ENCODE measurements at places on chromosomes 2 and 18. TPM values are rescaled to one million over a fixed set of nuclear protein-coding genes. Genes with fewer than 3 reads are reported as not detected.

The CPSF3 gene
- 52.5 TPM for total RNA-seq

The WNT6 gene
- 7.9 TPM for total RNA-seq

The THADA gene
- 29.4 TPM for total RNA-seq

The CFAP65 gene
- 0.11 TPM for total RNA-seq
